ENCODE measurements at places on chromosomes 6 and 20.

- no peak for DNase-seq
Measured at GRCh38 chr20:21251278-21251677, 51.9 kb upstream of the XRN2 start.

DNA sequence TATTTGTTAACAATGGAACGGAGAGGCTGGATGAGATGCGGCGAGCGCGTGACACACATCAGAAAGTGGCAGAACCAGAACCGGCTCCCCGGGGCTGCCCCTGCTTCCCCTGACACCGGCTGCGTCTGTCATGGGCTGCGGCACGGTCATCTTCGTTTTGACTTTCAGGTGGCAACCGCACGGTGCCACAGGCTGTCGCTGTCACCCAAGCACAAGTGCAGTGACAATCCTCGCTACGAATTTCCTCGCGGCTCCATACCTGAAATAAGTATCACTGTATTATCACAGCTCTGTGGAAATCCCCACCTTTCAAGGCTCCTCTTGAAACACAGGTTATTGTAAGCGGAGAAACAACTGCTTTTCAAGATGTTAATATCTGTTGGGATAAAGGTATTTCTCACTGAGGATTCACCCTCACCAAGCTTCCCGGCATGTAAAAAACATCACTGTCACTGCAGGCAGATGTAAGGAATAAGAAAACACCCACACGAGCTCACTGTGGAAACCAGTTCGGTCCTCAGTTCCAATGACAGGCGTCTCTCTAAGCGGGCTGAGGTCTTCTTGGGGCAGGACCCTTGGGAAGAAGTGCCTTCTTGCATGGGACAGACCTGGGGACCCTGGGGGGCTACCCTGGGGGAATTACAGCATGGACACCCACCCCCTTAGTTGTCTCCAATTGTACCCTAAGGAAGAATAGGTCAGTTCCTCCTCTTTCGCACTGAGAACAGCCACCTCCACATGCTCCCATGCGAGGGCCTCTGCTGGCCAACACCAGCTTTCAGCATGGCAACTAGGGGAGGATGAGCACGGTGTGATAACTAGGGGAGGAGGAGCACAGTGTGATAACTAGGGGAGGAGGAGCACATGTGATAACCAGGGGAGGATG lies 86.3 kb downstream of the DACT2 start:
- no peak for DNase-seq

DNA sequence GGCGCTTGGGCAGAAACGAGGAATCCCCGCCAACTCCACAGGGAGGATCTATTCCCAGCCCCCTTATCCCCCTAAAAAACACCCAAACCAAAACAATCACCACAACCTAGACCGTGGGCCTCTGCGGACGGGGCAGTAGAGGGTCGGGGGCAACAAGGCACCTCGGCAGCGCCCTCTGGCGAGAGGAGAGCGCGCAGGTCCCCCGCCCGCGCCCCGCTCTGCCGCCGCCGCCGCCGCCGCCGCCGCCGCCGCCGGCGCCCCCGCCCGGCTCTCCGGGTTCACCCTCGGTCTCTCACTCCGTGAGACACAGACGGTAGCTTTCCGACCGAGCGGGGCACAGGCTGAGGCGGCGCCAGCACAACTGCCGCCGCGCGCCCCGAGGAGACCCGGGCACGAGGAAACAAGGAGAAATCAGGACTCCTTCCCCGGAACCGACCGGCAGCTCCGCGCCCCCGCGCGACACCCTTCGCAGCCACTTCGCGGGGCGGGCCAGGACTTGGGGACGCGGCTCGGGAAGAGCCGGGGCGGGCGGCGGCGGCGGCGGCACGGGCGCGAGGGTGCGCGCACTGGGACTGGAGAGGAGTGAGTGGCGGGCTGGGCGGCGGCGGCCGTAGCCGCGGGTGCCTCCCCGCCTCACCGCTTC lies at the start of gene SLC35F1:
Gene SLC35F1, plus strand, starts transcription at position 307 of the 643 bp plus-strand sequence.
- no peak for DNase-seq

DNA sequence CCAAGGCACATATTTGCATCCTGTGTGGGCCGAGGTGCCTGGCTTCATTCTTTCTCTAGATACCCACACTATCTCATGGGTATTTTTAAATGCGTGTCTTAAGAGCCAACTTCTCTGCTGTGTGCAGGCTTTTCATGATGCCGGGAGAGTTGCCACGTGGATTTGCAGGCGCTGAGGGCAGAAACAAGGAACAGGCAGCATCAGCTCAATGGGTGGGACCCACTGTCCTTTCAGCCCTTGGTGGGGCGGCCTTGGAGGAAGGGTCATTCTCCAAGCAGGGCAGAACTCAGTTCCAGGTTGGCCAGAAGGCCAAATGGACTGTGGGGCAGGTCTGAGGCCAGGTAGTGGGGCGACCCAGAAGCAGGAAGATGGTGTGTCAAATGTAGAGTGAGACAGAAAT lies 84.7 kb downstream of the PHACTR3 start:
- no peak for DNase-seq

DNA sequence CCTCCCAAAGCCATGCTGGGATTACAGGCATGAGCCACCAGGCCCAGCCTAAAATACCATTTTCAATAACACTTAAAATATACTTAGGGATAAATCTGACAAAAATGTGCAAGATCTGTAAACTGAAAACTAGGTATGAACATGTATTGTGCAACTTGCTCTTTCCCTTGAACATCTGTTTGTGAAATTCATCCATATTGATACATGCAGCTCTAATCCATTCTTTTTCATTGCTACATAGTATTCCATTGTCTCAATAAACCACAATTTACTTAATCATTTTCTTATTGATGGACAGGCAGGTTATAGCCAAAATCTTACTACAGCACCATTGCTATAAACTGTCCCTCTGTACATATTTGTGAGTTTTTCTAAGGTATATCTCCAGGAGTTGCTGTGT lies 4.7 kb upstream of the SLC22A16 start:
- no peak for DNase-seq

DNA sequence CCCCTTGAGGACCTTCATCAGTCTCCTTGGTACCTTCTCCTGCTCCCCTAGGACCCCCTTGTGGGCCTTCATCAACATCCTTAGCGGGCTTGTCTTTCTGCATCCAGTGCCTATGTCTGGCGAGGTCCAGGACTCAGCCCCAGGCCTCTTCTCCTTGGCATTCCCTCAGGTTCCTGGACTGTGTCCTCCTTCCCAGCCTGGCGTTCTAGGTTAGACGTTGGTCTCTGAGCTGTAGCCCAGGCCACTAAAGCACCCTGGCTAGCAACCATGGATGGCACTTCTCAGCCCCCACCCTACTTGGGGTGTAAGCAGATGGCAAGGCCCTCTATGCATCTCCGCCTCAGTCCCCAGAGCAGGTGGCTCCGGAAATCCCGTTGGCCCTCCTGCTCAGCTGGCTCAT lies 51.5 kb upstream of the NNAT start:
- DNase-seq, result no peak

- DNase-seq, result no peak
Measured at GRCh38 chr20:32321390-32321789, 36.7 kb upstream of the ASXL1 start.

- no peak for DNase-seq
Measured at GRCh38 chr20:33009214-33010132, 2.0 kb downstream of the BPIFB2 start.

DNA sequence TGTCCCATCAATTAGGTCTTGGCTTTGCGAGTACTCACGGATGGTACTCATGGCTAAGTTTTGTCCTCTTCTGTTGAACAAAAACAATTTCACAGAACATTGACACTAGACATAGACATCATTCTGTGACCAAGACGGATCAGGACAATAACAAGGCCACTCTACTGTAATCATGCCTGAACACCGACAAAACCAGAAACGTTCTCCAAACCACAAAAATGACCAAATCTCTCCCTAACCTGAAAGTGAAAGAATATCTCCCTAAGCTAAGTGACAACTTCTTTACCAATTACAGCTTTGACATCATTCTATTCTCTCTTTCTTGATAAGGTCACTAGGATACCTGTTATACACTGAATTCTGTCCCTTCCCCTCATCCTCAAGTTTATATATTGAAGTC lies 40.0 kb upstream of the SLC2A12 start:
- DNase-seq, result no peak

DNA sequence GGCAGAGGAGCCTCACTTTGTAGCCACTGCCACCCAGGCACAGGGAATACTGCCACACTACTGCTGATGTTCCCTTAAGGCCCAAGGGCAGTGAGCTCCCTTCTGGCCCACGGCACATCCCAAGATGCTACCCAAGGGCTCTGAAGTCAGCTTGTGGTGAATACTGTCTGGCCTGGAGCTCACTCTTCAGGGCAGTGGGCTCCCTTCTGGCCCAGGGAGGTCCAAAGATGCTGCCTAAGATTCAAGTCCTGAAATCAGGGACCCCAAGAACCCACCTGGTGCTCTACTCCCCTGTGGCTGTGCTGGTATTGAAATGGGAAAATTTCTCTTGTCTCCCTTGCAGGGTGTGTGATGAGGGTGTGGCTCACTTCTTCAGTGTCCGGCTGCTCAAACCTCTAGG lies 132.8 kb downstream of the TINAG start:
- no peak for DNase-seq

DNA sequence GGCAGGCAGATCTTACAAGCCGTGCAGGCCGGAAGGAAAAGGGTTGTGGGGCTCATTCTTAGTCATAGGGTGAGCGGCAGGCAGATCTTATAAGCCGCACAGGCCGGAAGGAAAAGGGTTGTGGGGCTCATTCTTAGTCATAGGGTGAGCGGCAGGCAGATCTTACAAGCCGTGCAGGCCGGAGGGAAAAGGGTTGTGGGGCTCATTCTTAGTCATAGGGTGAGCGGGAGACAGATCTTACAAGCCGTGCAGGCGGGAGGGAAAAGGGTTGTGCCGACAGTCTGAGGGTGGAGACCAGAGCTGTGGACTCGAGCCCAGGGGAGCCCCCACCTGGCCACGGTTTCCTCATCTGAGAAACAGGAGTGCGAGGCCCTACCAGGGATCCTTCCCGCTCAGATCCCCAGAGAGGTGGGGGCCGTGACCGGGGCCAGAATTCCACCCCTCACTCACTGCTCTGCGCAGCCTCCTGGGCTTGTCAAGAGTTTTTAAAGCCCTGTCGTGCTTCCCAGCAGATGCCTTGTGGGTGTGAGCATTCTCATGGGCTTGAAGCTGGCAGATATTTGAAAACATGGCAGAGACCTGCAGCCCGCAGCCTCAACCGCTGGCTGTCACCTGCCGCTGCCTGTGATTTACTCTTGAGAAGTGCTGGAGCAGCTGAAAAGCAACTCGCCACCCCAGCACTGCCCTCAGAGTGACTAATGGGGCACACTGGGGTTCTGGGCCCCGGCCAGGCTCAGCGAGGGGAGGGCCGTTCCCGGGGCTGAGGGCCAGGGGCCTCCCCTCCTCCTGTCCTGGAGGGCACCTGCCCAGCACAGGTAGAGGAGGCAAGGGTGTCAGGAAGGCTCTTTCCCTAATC lies 31.9 kb downstream of the NTSR1 start:
- DNase-seq, result no peak

GRCh38 chr20:47872341-47872740 lies 87.1 kb upstream of the SULF2 start:
- DNase-seq, result no peak

GRCh38 chr6:149164199-149164750 lies 153.2 kb upstream of the TAB2 start:
- no peak for DNase-seq

DNA sequence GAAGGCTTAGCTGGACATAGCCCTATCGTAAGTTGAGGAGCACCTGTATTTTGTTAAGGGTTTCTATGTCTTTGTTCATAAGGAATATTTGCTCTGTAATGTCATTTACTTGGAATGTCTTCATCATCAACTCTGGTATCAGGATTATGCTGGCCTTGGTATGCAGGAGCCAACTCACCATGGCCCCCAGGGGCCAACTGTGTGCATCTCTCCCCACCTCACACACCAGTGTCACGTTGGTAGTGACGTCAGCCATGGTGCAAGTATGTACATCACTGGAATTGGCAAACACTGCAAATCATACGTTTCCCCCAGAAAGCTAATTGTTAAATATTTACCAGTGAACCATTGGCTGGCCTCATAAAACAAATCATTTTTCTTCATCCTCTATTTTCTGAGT lies 70.8 kb downstream of the YTHDF1 start:
- no peak for DNase-seq

DNA sequence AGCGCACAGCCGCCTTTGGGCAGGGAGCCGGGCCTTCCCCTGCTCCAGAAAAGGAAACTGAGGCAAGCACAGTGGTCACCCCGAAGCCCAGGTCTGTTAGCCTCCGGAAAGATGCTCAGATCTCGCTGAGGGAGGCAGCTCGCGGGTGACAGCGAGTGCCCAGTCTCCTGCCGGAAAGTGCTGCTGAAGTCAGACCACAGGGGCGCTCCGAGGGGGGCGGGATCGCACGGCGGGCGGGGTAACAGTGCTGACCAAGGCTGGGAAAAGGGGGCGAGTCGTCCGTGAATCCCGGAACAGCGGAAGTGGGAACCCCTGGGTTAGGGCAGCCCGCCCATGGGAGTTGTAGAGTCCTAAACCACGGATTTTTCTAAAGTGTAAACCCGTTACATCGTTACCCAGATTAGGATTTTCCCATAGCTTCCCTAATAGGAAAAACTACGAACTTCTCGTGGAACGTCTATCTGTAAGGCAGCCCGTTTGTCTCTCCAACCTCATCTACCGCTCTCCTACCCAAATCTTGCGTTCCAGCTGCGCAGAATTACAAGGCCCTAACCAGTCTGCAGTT lies 504 bp downstream of the VPS16 start:
- DNase-seq, result no peak

DNA sequence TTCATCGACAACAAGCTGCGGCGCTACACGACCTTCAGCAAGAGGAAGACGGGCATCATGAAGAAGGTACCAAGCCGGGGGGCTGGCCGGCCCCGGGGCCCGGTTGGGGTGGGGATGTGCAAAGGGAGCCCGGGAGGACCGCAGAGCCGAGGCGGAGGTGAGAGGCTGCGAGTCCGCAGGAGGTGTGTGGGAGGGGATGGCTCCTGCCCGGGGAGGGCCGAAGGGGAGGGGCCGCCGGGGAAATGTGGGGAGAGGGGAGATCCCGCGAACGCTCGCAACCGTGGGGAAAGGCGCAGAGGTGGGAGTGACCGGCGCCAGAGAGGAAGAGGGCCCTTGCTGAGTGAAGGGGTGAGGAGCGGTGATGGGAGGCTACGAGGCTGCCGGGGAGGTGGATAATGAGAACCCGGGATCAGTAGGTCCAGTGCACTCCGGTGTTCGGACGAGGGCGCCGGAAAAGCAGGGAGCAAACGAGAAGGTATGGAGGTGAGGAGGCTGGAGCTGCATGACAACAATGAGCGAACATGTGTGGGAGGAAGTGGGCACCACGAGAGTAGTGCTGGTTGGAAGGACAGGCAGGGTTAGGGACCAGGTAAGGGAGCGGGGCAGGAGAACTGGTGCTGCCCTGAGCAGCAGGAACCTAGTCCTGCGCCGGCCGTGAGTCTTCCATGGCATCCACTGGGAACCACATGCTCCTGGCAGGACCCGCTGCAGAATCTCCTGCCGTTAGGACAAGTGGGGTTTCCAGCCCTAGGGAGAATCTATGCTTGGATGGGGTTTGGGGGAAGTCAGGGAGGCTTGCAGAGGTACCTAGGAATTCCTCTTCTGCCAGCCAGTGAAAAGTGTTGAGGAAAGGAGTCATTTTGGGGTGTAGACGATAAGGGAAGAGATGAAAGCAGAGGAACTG lies 1.3 kb downstream of the SRF start:
- no peak for DNase-seq

- no peak for DNase-seq
Measured at GRCh38 chr6:109052018-109052651, 42.5 kb downstream of the SESN1 start.
